ENCODE measurements at places on chromosomes 5 and 9.

DNA sequence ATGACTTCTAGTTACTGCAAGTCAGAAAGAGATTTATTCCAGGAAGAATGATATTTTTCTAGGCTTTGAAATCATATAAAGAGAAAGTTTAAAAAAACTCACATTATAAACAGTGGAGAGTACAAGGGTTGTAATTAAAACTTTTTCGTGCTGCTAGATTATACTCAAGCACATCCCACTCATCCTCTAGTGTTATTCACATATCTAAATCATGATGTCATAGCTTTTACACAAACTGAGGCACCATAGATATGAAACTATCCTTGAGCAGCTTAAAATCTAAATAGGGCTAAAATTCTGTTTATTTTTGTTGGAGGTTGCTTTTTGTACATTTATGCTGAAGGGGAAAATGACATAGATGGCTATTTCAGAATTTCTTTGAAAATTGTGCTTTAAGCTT lies 30.0 kb downstream of the TENT2 start:
- DNase-seq = no peak

DNA sequence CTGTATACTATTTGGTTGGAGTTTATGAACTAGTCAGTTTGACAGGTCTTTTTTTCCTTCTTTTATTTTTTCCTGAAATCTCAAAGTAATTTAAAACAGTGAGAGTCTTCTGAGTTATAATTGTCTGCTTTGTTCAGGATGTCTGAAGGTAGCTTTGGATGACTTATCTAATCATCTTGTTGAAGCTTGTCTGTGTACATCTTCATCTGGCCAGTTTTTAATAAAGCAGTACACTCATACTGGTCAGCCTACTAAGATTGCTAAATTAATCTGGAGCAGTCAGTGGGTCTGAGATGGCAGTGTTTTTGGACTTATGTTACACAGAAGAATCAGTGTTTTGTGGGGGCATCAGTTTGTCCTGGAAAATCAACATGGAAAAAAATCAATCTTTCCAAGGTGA lies 482.4 kb downstream of the CDH10 start:
- no peak for DNase-seq

GRCh38 chr5:112419164-112419985 lies at the start of gene EPB41L4A:
EPB41L4A (minus strand) TSS chr5:112419277; CDS start chr5:112419039, 238 bp downstream.
- no peak for DNase-seq

DNA sequence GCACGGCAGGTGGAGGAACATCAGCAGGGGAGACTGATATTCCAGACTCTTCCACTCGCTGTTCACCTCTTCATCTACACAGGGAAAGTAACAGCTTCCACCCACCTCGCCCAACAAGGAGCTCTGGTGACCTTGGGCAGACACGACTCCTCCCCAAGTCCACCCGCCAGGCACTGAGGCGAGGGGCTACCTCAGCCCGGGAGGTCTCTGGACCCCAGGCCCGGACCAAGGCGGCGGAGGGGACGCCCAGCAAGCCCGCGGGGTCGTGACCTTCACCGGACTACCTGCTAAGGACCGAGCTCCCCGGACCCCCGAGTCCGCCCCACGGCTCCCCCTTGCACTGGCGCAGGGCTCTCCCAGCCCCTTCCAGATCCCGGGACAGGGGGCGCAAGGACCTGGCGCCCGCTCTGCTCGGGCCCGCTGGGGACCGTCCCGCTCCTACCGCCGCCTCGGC lies 70.2 kb upstream of the LPCAT1 start:
- no peak for DNase-seq

- no peak for DNase-seq
Measured at GRCh38 chr5:161566081-161566480, 19.6 kb upstream of the GABRB2 start.

DNA sequence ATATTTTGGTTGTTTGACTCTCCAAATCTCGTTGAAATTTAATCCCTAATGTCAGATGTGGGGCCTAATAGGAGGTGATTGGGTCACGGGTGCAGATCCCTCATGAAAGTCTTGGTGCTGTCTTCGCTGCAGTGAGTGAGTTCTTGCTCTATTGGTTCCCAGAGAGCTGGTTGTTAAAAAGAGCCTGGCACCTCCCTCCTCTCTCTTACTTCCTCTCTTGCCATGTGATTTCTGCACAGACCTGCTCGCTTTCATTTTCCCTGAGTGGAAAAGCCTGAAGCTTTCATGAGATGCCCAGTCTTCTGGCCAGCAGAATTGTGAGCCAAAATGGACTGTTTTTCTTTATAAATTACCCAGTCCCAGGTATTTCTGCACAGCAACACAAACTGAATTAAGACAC lies 221.6 kb downstream of the MAT2B start:
- no peak for DNase-seq

DNA sequence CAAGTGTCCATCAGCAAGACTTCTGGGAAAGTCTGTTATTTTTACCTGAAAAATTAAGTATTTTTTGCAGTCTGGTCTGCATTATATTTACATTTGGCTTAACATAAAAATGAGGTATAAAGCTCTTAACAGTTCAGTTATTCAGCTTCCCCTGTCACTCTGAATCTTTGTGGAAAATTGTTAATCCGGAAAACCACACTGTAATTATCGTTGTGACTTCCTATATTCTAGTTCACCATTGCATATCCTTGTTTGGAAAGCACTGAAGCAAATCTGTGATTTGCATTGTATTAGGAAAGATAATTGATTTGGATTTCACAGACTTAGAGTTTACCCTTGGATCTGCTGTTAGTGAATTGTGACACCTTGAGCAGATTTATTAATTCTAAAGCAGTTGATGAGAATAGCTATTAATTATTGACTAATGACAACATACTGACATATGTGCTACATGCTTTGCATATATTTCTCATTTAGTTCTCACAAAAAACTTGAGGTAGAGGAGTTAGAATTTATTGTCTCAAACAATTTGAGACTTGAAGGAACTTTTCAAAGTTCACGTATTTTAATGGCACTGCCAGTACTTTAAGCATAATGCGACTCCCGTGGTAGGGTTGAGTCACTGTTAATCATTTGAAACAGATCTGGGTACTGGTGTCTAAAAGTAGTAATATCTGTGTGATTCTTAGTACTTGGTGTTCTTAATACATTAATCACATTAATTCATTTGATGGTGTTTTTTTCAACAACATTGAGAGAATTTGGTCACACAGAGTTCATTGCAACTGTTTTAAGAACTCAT lies 71.8 kb upstream of the LRRC70 start:
- no peak for DNase-seq

GRCh38 chr5:14464096-14464495 lies 117.5 kb upstream of the OTULINL start:
- DNase-seq = no peak

GRCh38 chr5:56808211-56808610 lies 7.1 kb upstream of the MAP3K1 start:
- DNase-seq = no peak

- DNase-seq = no peak
Measured at GRCh38 chr9:69740872-69741505, 18.8 kb downstream of the PTAR1 start.

- DNase-seq = no peak
Measured at GRCh38 chr5:84564321-84565075, 179.8 kb upstream of the EDIL3 start.

GRCh38 chr5:5188376-5189050 lies 48.4 kb downstream of the ADAMTS16 start:
- no peak for DNase-seq

DNA sequence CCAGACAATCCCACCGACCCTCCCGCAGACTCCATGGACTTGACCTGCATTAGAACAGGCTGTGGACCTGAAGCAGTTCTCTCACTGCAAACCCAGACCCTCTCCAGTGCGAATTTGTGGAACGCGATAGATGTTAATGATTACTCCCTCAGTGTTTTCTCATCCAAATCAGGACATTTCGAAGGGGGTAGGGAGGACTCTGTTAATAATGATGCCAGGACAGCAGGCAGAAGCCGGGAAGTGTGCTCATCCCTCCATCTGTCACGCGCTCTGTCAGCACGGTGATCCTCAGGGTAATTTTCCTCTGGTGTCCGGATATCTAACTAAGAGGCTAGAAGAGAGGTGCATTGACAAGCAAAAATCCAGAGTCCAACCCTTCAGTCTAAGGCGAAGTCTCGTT lies 18.8 kb downstream of the RAPGEF1 start:
- DNase-seq = no peak

GRCh38 chr5:116598911-116599310 lies 24.3 kb upstream of the SEMA6A start:
- no peak for DNase-seq

- DNase-seq = no peak
Measured at GRCh38 chr5:95644351-95645042, 2.1 kb upstream of the RFESD start.

- no peak for DNase-seq
Measured at GRCh38 chr9:126470241-126470993, 143.3 kb upstream of the LMX1B start.

DNA sequence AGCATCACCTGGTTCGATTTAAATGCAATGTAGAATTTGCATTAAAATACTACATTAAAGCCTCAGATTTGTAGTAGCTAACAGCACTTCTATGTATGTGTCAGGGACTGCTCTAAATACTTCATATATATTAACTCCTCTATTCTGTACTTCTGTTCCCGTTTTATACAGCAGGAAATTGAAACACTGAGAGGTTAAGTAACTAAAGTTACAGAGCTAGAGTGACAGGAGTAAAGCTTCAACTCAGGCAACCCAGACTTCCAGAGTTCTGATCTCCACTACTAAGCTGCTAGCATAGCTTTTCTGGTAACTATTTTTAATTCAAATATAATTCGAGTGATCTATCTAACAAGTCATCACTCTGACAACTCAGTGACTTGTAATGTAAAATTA lies 619 bp upstream of the APC start:
- no peak for DNase-seq

- no peak for DNase-seq
Measured at GRCh38 chr9:108156270-108156998, 666.9 kb upstream of the KLF4 start.

- DNase-seq = no peak
Measured at GRCh38 chr5:12277504-12278192, 373.4 kb upstream of the CTNND2 start.

DNA sequence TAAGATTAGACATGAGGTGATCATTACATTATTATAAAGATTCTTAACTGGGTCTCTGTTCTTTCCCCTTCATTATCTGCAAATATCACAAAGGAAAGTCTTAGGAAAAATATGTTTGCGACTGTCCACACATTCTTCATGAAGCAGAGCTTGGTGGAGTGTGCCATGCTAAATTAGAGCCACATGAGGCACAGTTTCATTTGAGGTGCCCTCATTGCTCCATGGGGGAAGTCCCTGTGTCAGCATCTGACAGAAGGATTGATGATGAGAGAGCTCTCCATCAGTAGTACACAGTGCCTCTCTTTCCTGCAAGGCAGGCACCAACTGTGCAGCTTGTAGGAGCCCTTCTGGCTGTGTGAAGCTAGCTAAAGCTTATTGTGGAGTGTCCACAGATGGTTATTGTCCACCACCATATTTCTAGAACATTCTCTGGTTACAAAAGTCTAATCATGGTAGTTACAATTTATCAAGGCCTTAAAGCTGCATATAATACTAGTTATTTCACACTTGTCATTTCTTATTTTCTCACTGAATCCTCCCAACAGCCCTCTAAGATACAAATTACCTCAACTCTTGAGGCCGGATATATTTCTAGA lies 63.9 kb downstream of the C9orf152 start:
- DNase-seq = no peak

DNA sequence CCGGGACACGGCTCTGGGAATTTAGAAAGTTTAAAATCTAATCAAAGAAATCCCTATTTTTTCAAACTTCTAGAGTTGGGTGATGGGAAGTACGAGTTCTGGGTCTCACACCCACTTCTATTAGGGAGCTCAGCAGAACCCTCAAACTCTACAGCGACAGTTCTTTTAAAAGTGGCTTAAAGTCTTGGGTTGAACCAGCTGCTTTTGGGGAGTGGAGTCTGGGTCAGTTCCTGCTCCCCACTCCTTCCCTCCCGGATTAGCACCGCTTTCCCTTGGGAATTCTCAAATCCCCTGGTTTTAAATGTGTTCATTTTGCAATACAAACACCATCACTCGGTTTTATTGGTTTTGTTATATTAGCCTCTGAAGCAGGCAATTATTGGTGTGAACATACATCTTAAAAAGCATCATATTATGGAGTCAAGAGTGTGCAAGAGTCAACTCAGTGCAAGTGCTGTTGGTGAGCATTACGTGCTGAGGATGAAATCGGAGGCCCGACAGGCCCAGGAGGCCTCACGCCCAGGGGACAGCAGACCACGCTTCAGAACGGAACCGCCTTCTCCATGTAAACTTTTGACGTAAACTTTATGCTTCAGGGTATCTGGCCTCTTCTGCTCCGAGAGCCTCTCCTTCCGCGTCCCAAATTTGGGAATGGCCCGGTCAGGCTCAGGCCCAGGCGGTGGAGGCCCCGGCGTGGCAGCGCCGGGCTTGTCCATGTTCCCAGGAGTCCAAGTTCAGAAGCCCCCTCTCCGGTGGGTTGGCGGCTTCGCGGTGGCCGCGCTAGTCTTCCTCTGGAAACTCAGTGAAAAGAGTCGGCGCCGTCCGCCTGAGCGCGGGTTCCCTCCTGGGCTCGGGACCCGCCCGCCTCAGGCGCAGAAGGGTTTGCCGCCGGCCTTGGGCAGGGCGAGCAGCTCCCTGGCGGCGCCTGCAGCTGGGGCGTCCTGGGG lies 5.3 kb downstream of the IRX4 start:
- no peak for DNase-seq

- no peak for DNase-seq
Measured at GRCh38 chr9:125591888-125592287, 115.1 kb downstream of the MAPKAP1 start.

GRCh38 chr5:135255461-135256178 lies 143.4 kb downstream of the MACROH2A1 start:
- no peak for DNase-seq

DNA sequence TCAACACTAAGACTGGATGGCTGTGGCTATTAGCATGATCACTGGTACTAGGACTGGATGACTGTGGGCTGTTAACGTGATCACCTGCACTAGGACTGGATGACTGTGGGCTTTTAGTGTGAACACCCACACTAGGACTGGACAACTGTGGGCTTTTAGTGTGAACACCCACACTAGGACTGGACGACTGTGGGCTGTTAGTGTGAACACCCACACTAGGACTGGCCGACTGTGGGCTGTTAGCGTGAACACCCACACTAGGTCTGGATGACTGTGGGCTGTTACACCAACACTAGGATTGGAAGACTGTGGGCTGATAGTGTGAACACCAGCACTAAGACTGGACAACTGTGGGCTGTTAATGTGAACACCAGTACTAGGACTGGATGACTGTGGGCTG lies 329.2 kb downstream of the OSTF1 start:
- no peak for DNase-seq

GRCh38 chr5:115977096-115977495 lies 14.8 kb downstream of the LVRN start:
- DNase-seq = no peak
